ENCODE measurements at places on chromosomes 7 and 10. TPM values are rescaled to one million over a fixed set of nuclear protein-coding genes. Genes with fewer than 3 reads are reported as not detected.
A peak's percentile ranks its signal among the peaks of the same experiment; 100 is the strongest.

CNPY1 gene
- not detected for total RNA-seq

AOAH gene
- total RNA-seq, result 1.00 TPM

TFPI2 gene
- total RNA-seq, result 2.6 TPM

DNA sequence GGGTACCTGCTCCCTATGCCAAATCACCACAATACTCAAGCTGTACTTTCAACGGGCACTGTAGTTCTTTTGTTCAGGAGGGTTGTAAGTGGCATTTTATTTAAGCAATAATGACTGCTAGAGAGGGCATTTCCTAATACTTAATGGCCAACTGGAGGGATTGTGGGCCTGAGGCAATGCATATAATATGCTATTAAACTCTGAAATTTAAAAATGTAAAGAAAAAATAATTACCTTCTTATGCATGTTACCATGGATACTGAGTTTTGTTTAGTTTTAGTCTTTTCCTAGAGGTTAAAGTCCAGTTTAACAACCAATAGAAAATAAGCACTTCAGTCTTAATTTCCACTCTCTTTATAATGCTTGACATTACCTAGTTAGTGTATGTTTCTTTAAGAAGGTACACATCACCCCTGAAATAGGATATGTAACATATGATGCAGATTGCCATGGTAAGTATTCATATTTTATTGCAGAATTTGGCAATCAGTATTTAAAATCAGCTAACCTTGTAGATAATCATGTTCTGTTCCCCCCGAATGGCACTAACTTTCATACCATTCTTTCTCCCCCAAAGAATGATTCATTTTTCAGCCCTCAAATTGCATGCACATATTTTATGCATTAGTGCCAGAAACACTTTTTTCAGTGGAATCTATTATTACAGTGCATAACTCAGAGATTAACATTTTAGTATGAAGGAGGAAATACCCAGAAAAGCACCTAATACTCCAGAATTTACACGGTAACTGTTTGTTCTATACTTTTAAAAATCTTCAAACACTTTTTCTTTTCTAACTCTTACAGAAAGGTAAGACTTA, 90.3 kb upstream of the ZNF438 start:
- H3K27ac ChIP-seq, result no peak overlapping the region
- H3K27me3 ChIP-seq, result peaks cover 5% of the 10 kb centered on the region
- no peak for DNase-seq

GRCh38 chr7:20558963-20559716, 56.3 kb upstream of the ABCB5 start:
- H3K27me3 ChIP-seq, result no peaks in the 10 kb centered on the region
- no peaks in the 10 kb centered on the region for H3K4me1 ChIP-seq
- H3K36me3 ChIP-seq, result no peaks in the 10 kb centered on the region
- H3K27ac ChIP-seq, result no peak overlapping the region

- H3K27ac ChIP-seq, result no peak overlapping the region
- H3K4me1 ChIP-seq, result peaks cover 2% of the 10 kb centered on the region
- no peaks in the 10 kb centered on the region for H3K36me3 ChIP-seq
These were observed 23.2 kb downstream of the CFAP58 start for GRCh38 chr10:104376784-104377300.

- no peaks in the 10 kb centered on the region for H3K36me3 ChIP-seq
- H3K27ac ChIP-seq, result peak overlapping the region; percentile 71
- H3K4me3 ChIP-seq, result no peak overlapping the region
- H3K4me1 ChIP-seq, result no peaks in the 10 kb centered on the region
- H3K27me3 ChIP-seq, result no peaks in the 10 kb centered on the region
- DNase-seq, result no peak
These were observed 75.6 kb downstream of the ADCY1 start for GRCh38 chr7:45649560-45650346.

DNA sequence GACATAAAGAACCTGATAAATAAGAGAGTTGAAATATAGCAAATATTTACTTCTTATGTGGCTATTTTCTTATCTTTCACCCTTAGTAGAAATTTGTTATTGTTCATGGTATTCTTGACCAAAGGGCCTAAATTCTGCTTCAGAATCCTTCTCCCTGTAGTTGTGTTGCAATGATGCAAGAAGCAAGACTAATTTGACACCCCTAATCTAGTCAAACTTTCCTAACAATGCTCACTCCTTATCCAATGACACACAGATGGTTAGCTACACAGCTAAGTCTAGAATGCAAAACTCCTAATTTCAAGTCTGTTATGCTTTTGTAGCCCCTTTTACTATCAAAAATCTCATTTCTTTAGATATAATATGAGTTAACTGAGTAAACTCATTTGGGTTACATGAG, 56.1 kb downstream of the TWIST1 start:
- no peaks in the 10 kb centered on the region for H3K36me3 ChIP-seq
- no peaks in the 10 kb centered on the region for H3K27me3 ChIP-seq
- no peak overlapping the region for H3K4me3 ChIP-seq
- no peak for DNase-seq
- H3K27ac ChIP-seq, result no peak overlapping the region
